Occipital lobe (tissue), 3 donors: ENCODE measurements at places on chromosomes 3 and 15.

GRCh38 chr15:70535071-70535954, 228.0 kb downstream of the UACA start:
- no peak for DNase-seq

GRCh38 chr15:38746211-38746610, 181.6 kb upstream of the RASGRP1 start:
- DNase-seq = no peak

GRCh38 chr3:168398371-168399025, 302.8 kb upstream of the GOLIM4 start:
- DNase-seq = no peak

DNA sequence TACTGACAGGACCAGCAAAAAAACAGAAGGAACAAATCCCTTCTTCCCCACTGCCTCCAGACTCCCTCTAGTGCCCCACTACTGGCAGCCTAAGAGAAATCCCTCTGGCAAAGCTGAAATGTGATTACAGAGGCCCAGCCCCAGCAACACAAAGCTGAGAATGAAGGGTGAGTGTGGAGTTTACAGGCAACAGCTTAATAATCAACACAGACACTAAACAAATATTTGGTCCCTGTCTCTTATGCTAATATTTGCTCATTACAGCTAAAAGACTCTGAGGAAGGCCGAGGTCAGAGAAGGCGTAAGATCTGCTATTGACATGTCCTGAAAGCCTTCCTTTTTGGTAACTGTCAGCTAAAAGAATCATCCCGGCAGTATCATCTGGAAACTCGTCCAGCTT, 308.5 kb upstream of the RASGRP1 start:
- no peak for DNase-seq

- no peak for DNase-seq
Measured at GRCh38 chr3:11377719-11378118, 105.5 kb downstream of the ATG7 start.

- no peak for DNase-seq
Measured at GRCh38 chr3:154884952-154885351, 195.2 kb upstream of the MME start.

DNA sequence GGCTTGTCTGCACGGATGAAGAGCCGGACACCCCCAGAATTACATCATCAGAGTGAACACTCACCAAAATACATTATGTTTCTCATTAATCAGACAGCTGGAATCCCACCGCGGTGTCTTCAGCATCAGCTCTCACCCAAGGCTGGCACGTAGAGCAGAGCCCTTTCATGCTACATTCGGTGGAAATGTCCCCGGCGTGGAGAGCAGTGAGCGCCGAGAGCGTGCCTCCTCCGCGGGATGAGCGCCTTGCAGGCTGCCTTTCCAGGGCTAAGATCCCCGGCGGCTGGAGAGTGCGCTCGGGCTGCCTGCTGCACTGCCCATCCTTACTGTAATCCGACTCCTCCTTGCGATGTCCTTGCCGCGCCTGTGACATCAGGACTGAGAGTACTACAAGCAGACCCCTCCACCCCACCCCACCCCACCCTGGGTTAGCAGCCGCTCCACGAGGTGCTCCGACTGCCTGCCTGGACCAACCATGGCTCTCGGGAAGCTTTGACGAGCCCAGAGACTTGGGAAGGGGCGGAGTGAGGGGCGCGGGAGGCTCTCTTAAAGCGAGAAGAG, at the start of gene ZNF385D:
ZNF385D (minus strand) TSS at position 380 of the 561 bp plus-strand sequence; CDS start at position 86, 294 bp downstream.
- DNase-seq = peak; percentile 41

GRCh38 chr15:70259640-70260508, 162.2 kb upstream of the TLE3 start:
- no peak for DNase-seq

GRCh38 chr3:85475346-85475745, 516.6 kb downstream of the CADM2 start:
- DNase-seq = no peak

DNA sequence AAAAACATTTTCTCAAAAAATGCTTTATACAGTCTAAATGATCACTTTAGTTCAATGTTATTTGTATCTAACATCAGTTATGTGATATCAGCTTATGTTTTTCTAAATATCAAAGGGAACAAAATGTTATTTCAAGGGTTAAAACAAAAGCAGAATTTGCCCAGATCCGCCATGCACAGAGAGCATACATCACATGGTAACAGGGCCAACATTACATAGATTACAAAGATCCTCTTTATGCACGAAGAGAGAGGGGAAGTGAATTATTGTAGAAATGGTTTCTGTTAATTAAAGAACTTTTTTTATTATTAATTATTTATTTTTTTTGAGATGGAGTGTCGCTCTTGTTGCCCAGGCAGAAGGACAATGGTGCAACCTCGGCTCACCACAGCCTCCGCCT, 100.8 kb upstream of the MME start:
- DNase-seq = no peak
